ENCODE measurements at places on chromosomes 1 and 21. TPM values are rescaled to one million over a fixed set of nuclear protein-coding genes. Genes with fewer than 3 reads are reported as not detected.

SLC1A7 gene
- not detected for total RNA-seq

- DNase-seq: no peak
Observed at GRCh38 chr1:26237230-26237966, 3.4 kb downstream of the CEP85 start.

- DNase-seq: no peak
Observed at GRCh38 chr1:67747671-67748546, 62.9 kb downstream of the GADD45A start.

DNA sequence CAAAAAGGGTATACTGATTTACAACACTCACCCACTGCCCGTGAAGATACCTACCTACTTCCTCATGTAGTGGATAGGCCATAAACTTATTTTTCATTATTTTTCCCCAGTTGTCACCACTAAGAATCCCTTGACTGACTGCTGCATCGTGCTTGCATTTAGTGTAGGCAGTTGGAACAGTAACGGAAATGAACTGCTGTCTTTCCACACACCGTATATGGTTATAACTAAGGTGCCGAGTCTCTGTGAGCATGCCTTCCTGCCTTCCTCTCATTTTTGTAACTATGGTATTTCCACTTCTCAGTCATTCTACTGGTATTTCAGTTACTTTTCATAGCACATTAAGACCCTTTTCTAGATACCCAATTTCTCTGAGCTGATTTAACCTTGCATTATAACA is 36.4 kb downstream of the SLC35F3 start:
- DNase-seq: no peak

DNA sequence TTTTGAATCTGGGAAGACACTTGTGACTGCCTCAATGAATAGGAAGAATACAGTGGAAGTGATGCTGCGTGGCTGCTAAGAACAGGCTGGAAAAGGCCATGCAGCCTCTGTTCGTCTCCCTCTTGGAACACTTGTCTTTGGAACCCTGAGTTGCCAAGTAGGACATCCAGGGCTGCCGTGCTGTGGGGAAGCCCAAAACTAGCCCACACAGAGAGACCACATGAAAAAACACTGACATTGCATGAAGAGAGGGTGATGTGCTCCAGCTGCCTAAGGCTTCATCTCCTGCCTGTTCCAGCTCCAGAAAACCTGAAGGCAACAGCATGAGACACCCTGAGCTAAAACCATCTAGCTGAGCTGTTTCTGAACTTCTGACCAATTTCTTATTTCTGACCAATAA is 61.1 kb upstream of the GNG4 start:
- no peak for DNase-seq

DNA sequence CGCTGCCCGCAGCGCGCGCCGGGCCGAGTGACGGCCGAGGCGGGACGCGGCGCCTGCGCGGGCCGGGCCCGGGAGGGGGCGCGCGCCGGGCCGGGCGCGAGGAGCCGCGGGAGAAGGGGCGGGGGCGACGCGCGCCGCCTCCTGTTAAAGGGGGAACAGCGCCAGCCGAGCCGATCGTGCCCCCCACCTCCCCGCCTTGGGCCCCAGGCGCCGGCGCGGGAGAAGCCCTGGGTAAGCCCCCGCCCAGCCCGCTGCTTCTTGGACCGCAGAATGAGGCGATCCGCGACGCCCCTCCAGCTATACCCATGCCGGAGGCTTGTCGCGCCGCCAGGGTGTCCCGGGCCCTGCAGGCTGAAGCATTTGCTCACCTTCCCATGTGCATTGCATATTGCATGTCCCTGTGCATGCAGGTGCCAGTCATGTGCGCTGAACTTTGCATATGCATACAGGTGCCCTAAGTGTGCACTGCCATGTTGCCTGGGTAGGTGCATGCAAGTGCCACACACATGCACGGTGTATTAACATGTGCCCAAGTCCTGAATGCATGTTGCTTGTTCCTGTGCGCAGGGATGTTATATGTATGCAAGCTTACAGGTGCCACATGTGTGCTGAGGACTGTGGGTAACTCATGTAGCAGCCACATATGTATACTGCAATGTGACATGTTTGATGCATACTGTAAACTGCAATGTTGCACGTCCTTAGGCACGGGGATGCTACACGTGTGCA is at the start of gene ADGRB2:
Gene ADGRB2, minus strand, starts transcription at position 29 of the 729 bp plus-strand sequence. CDS start 7,119 bp downstream, outside the sequence.
- DNase-seq: peak; percentile 74

GRCh38 chr1:18004278-18004677 is 103.3 kb upstream of the IGSF21 start:
- no peak for DNase-seq
